ENCODE measurements at places on chromosomes 12 and 14. TPM values are rescaled to one million over a fixed set of nuclear protein-coding genes. Genes with fewer than 3 reads are reported as not detected.

Gene ACSS3
- total RNA-seq, result 78.3 TPM

Gene MUCL1
- total RNA-seq, result not detected

Gene PPP1R36
- 7.6 TPM for total RNA-seq

Gene TXNRD1
- total RNA-seq, result 138 TPM

Gene C1QL4
- total RNA-seq, result not detected

Gene RNASE2
- not detected for total RNA-seq

Gene ZNF385A
- total RNA-seq, result 19.8 TPM

Gene LRRC10
- not detected for total RNA-seq

Gene HELB
- 6.6 TPM for total RNA-seq

Gene SOAT2
- total RNA-seq, result 0.30 TPM

Gene SCNN1A
- total RNA-seq, result 20.1 TPM

Gene TMEM179
- total RNA-seq, result 0.78 TPM
